CD4-positive, alpha-beta T cell treated with Interleukin-17A for 4 hours (primary cell): ENCODE measurements at places on chromosomes 4 and X.

DNA sequence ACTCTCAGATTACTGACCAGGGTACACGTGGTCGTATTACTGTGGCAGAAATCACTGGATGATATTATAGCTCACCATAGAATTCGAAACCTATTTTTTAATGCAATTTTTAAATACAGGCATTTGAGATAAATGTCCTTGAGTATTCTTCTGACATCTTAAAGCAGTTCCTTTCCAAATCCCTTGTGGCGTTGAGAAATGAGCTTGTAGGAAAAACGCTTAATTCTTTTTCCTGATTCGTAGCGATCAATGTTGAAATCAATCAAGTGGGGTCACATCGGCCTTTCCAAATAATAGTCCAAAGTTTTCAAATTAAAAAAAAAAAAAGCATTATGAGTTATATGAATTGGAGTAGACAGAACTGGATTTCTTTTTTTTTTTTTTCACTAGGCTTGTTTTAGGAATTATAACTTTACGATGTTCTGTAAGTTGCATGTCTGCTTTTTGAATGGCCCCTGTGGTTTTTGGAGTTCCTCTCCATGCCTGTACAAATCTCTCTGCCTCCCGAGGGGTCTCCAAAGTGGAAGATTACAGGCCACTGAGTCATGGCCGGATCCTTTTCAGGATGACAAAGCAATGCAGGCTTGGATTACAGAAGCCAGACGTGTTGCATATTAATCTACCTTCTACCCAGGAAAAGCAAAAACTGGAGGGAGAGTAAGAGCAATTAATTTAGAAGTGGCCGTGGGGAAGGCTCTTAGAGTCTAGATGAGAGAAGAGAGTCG is 226.1 kb downstream of the SHOX start:
- no peak for DNase-seq

GRCh38 chr4:184198190-184198589 is 19.5 kb downstream of the ENPP6 start:
- DNase-seq, result no peak

- DNase-seq, result peak; percentile 27
These were observed 170.7 kb downstream of the SLIT2 start for GRCh38 chr4:20422398-20422797.

DNA sequence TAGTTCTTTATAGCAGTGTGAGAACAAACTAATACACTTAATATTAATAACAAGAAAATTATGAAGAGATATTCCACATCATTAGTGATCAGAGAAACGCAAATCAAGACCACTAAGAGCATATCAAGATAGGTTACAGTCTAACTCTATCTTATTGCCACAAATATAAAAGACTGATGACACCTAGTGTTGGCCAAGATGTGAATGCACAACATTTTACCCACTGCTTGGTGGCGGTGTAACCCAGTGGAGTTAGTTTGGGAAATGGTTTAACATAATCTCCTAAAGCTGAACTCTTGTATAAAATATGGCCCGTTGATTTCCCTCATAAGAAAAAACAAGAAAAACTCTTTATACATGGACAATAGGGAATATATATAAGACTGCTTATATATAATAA is 92.4 kb downstream of the SLITRK2 start:
- DNase-seq, result no peak

DNA sequence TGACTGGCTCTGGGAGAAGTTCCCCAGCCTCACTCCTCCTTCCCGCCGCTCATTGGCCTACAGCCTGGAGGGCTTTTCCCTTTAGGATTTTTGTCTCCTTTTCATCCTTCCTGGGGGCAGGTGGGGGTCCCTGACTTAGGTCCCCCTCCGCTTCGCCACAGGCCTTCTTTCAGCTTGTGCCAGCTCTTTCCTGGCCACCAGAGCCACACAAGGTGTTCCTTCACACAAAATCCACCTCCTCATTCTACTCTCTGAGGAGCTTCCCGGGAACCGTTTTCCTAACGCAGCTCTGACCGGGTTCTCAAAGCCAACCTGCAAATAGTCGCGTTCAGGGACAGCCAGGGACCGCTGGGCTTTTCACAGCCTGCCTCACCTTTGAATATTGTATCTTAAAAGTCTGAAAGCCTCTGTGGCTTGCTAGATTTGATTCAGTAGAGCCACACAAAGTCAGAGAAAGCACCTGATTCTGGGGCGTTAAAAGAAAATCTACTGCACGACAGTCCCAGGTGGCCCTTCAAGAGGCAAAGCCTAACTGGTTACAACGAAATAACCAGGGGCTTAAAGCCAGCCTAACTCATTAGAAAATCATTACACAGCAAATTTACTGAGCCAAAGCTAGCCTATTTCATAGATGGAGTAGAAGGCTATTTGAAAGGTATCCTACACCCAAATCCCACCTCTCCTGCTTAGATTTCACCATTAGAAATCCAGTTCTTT is 731 bp upstream of the GPC3 start:
- no peak for DNase-seq

DNA sequence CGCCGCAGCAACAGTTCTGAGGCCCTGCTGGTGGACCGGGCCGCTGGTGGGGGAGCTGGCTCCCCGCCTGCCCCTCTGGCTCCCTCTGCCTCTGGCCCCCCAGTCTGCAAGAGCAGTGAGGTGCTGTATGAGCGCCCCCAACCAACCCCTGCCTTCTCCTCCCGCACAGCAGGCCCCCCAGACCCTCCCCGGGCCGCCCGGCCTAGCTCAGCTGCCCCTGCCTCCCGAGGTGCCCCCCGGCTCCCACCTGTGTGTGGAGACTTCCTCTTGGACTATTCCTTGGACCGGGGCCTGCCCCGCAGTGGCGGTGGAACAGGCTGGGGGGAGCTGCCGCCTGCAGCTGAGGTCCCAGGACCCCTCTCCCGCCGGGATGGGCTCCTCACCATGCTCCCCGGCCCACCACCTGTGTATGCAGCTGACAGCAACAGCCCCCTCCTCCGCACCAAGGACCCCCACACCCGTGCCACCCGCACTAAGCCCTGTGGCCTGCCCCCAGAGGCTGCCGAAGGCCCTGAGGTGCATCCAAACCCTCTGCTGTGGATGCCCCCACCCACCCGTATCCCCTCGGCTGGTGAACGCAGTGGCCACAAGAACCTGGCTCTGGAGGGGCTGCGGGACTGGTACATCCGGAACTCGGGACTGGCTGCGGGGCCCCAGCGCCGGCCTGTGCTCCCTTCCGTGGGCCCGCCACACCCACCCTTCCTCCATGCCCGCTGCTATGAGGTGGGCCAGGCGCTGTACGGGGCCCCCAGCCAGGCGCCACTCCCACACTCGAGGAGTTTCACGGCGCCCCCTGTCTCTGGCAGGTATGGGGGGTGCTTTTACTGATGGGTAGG is 6.3 kb downstream of the PRAF2 start:
- no peak for DNase-seq

DNA sequence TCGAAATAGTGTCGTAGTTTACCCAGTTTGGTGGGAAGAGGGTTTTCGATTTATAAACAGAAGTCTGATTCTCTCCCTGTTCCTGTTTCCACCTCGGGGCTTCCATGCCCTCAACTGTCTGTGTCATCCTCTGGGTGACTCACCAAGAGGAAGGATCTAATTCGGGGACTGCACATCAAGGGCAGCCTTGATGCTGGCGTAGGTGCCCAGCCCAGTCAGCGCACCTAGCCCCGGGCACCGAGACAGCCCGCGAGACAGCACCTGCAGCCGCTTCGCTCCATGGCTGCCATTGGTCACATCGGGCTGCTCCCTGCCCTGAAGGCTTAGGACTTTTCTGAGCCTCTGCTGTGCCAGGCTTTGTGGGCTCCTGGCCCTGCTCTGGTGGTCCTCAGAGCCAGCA is 7.7 kb downstream of the ABCD1 start:
- DNase-seq, result no peak

DNA sequence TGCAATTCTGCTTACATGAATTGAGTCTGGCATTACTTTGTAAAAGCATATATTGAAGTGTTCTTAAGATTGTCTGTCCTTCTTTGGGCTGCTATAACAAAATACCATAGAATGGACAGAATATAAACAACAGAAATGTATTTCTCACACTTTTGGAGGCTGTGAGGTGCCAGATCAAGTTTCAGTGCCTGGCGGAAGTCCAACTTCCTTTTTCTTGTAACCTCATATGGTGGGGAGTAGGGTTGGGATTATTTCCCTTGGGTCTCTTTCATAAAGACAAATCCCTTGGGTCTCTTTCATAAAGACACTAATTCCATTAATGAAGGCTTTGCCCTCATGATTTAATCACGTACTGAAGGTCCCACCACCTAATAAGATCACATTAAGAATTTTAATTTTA is 199.3 kb upstream of the GRID2 start:
- DNase-seq, result no peak

- DNase-seq, result no peak
These were observed 89.9 kb upstream of the TLR2 start for GRCh38 chr4:153594210-153594609.

GRCh38 chr4:76090241-76090691 is 15.8 kb downstream of the ART3 start:
- no peak for DNase-seq
